Activated CD4-positive, alpha-beta T cell treated with anti-CD3 and anti-CD28 coated beads, Interleukin-2, amount 50 U/mL, for 16 hours (primary cell): ENCODE measurements at places on chromosomes 6 and 20.

GRCh38 chr6:3061501-3061941, 6.8 kb upstream of the RIPK1 start:
- DNase-seq = peak; percentile 33

DNA sequence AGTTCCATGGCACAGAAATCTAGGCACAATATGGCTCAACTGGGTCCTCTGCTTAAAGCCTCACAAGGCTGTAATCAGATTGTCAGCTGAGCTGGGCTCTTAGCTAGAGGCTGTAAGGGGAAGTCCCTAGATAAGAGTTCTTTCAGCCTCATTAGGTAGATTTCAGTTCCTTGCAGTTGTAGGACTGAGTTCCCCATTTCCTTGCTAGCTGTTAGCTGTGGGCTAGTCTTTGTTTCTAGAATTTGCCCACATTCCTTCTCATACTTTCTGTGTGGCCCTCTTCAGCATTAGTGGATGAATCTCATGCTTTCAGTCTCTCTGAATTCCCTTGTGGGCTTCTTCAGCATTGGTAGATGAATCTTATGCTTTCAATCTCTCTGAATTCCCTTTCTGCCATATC, 71.0 kb upstream of the MRAP2 start:
- DNase-seq = no peak

DNA sequence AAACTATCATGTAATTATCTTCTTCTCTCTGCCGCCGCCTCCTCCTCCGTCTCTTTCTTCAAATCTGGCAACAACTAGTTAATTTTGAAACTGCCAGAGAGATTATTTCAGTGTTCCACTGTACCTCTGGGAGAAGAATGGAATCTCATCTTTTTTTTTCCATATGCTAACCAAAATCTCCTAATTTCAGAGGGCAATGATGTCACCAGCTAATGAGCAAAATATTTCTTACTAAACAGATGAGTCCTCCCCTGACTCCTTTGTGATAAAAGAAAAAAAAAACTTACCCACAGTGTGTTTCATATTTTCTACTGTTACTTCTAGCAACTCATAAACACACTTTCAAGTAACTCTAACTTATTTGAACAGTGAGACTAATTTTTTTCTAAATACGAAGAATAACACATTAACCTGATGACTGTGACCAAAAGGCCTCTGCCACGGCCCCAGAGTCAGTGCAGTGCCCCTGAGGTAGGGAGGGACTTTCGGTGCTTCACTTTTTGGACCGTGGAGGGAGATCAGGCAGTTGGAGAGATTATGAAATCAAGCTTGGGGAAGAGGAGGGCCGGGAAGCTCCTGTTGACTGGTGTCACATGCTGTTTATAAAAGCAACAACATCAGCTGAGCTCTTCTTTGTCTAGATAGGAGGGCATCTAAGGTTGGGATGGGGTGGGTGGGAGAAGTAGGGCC, 159.6 kb downstream of the SASH1 start:
- DNase-seq = no peak

GRCh38 chr6:163127587-163127986, 286.9 kb upstream of the QKI start:
- no peak for DNase-seq

- no peak for DNase-seq
Observed at GRCh38 chr20:47546184-47547033, 44.7 kb downstream of the NCOA3 start.

DNA sequence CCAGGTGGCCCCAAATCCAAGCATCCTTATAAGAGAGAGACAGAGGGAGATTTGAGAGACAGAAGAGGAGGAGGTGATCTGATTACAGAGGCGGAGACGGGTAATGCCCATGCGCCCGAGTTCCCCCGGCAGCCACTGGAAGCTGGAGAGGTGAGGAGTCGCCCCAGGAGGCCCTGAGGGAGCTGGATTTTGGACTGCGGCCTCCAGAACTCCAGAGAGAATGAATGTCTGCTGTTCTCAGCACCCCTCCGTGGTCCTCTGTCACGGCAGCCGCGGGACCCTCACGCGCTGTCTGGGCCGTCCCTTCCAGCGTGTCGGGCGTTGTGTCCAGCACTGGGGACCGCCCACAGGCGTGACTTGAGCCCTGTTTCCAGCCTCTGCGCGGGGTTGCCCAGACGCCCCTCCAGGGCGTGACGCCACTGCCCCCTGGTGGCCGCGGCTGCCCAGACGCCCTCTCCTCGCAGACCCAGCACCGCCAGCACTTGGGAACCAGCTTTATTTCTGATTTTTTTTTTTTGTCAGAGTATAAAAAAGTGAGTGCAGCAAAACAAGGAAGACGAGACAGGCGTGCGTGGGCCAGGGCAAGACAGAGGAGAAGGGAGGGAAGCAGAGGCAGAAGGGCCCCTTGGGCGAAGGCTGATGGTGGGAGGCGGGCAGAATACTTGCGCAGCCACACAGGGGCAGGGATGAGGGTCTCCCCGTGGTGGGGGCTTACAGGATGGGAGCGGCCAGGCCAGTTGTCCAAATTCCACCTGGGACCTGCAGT, 4.1 kb upstream of the ZNF512B start:
- peak; percentile 79 for DNase-seq

- no peak for DNase-seq
Observed at GRCh38 chr20:63402860-63403220, 41.7 kb upstream of the CHRNA4 start.

GRCh38 chr6:92201618-92202017, 1217.7 kb downstream of the EPHA7 start:
- DNase-seq = no peak

DNA sequence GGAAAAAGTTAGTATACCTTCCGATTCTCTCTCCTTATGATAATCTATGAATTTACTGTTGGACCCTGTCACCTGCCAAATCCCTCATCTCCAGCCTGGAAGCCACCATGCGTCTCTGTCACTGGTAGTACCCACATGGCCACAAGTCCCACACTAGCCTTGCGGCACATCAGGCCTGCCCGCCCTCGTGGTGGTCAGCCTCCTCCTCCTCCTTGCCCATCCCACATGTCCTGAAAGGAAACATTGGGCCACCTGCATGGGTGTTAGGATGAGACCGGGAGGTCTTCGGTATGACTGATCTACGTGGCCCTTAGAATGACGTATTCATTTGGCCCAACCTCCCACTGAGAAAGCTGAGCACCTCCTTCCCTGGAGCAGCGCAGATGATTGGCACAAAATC, 37.0 kb upstream of the QKI start:
- DNase-seq = no peak

GRCh38 chr6:133837801-133838349, 51.0 kb upstream of the TCF21 start:
- peak; percentile 57 for DNase-seq

DNA sequence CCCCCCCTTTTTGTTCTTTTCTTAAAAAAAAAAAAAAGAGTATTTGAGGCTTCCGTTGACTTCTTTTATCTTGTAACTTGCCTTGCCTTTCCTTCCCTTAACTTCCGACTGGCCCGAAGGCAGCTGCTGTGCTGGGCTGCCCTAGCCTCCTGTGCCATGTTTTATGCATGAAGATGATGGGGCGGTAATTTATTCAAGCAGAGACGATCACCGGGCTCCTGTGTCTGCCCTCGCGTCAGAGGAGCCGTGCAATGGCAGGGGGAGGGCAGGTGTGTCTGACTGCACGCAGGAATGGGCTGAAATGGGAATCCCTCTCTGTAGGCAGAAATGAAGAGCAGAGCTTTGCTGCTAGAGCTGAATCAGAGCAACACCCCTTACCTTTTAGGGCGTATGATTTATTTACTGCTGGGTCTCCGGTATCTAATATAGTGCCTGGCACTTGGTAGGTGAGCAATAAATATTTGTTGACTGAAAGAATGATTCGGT, 106.3 kb upstream of the RIPOR2 start:
- peak; percentile 46 for DNase-seq

GRCh38 chr6:116070616-116071389, 10.1 kb upstream of the FRK start:
- no peak for DNase-seq

DNA sequence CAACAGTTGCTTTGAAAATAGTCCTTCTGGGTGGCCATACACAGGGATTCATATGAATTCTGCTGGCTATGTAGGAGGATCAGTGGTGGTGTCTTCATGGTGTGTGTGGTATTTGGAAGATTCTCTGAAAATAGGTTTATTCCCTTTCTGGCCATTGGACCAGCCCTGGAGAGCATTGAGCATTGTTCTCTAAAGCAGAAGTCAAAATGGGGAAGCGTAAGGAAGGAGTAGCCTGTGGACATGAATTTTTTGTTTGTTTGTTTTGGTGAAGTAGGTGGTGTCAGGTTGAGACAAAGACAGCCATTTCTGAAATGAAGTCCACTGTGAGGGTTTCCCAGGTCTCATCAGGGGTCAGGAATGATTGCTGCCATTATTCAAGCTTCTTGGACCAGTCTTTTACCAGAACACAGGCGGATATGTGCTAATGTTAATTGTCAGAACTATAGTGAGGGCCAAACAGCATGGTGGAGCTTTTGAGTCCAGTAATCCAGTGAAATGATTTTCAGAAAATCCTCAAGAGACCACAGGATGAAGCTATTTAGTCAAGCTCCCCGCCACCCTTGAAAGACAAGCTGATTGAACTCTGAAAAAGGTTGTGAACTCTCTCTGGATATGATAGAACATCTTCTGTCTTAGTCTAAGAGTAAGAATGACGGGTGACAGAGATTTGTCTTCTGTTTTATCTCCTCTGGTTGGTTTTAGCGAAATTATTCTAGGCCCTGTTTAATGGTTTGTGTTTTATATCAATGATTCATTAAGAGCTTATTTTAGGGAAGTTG, 60.0 kb downstream of the DNAH8 start:
- peak; percentile 39 for DNase-seq

DNA sequence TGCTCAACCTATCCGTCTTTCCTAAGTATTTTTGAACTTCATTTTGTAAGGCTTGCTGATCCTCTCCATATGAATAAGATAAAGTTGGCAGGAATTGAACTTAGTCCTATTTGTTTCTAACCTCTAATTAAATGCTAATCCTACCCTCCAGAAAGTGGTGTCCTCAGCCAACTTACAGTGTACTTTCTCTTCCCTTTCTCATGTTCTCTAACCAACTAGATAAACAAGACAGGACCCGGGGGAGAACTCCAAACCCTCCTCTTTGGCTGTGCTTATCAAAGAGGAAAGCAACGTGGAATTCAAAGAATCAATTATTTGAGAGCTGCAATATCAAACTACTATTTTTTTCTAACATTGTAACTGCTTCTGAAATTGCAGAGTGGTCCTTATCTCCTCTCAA, 56.5 kb upstream of the NRSN1 start:
- DNase-seq = no peak

DNA sequence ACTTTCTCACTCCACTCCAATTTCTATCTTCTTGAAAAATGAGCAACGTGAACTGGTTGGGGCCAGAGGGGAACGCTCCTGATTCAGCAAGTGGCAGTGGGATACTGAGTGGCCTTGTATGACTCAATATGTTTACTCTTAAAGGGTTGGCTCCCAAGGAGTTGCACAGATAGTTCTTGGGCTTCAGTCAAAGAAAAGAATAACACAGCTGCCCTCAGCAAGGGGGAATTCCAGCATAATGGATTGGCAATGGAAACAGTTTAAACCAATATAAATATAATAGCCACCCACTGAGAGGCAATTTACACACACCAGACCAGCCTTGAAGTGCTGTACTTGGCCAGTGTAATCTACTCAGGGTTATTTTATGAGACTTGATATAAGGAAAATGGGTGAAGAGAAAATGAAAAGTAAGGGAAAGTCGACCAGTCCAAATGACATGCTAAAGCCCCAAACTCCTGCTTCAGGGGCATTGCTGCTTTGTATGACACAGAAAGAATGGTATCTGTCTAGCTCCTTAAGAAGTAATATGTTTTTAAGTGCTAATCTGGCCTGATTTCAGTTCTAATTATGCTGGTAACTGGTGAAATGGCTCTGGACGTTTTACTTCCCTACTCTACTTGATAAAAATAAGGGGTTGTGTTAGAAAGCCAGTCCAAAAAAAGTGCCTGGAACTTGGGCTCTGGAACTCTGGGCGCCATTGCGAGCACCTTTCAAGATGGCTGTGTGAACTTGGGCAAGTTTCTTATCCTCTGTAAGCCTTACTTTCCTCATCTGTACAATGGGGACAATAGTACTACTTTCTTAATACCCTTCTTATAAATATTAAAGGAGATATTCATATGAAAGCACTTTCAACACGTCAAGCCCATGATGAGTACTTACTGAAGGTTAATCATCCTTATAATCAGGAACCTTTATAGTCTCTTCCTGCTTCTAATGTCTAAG, 712.9 kb upstream of the MAP3K7 start:
- no peak for DNase-seq

GRCh38 chr6:109687271-109687761, 3.7 kb downstream of the AK9 start:
- DNase-seq = no peak

DNA sequence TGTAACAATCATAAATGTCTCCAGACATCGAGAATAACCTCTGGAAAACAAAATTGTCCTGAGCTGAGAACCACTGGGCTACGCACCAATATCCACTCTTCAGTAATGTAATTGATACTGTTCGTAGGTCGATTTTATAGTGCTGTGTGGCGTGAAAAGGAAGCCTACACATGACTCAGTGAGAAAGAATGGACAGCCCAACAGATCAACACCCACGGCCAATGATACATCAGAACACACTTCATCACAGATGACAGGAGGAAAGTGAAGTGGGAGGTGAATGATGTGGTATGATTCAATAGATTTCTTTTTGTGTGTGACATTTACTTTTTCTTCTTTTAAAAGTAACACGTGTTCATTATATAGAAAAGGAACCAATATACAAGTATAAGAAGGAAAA, 93.5 kb downstream of the RPS12 start:
- DNase-seq = no peak
